ENCODE measurements at places on chromosomes 2 and 18. TPM values are rescaled to one million over a fixed set of nuclear protein-coding genes. Genes with fewer than 3 reads are reported as not detected.

Gene TLK1
- 22.8 TPM for total RNA-seq

GRCh38 chr2:204021290-204022081, 84.9 kb downstream of the ICOS start:
- no peak for DNase-seq

GRCh38 chr2:28620801-28621171, 124.9 kb downstream of the PLB1 start:
- DNase-seq, result no peak

- no peak for DNase-seq
These were observed 2.1 kb downstream of the DPYSL5 start for GRCh38 chr2:26850000-26850431.

- DNase-seq, result no peak
These were observed 63.7 kb upstream of the CYP26B1 start for GRCh38 chr2:72211350-72211749.

DNA sequence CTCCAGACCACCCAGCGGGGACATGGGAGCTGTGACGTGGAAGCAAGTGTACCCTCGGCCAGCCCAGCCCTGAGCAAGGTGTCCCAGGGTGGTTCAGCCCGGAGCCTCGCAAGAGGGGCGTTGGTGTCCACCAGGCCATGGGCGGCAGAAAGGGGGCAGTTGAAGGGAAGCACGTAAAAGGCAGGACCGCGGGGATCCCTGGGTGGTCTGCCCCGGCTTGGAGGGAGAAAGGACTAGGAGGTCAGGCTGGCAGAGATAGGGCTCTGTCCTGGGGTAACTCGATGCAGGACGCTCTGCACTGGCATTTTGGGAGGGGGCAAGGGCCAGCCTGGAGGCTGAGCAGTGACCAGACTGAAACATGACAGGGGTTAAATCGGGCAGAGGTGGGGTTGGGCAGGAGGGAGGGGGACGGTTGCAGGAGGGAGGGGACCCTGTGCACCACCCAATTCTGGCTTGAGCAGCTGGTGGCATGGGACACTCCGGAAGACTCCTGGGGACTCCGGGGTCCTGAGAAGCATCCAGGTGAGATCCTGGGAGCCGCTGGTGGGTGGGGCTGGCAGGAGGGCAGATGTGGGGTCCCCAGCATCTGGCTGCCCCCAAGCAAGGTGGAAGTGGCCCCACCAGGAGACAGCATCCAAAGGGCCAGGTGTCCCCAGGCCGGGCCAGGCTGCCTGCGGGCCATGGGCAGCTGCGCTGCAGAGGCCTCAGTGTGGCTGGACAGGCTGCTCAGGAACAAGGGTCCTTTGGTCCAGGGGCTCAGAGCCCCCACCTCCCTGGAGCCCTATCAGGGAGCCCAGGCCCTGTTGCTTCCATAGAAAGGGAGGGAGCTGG, 46.8 kb upstream of the GPC1 start:
- no peak for DNase-seq

- DNase-seq, result no peak
These were observed 143.2 kb upstream of the SETBP1 start for GRCh38 chr18:44537526-44537925.
